ENCODE measurements at places on chromosomes 12 and 14.

DNA sequence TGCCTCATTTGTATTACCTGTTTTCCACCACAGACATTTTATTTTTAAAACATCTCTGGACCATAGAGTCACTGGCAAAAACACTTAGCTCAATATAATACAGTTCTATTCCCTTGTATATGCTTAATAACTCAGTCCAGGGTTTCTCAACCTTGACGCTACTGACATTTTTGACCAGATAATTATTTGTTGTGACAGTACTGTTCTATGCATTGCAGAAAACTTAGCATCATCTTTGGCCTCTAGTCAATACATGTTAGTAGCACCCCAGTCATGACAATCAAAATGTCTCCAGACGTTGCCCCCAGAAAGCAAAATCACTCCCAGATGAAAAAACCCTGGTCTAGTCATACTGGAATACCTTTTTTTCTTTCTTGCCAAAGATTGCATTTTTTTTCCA is 174.7 kb downstream of the TMEM132D start:
- no peak for DNase-seq

GRCh38 chr14:65446159-65446558 is 33.6 kb downstream of the FUT8 start:
- no peak for DNase-seq

- no peak for DNase-seq
Observed at GRCh38 chr14:53367644-53368026, 214.5 kb upstream of the DDHD1 start.

GRCh38 chr12:62530596-62530995 is 64.0 kb downstream of the MON2 start:
- peak; percentile 85 for DNase-seq

GRCh38 chr14:74583689-74584434 is 28.2 kb downstream of the LTBP2 start:
- peak; percentile 65 for DNase-seq

- no peak for DNase-seq
Observed at GRCh38 chr12:117564881-117565280, 203.5 kb upstream of the NOS1 start.

- peak; percentile 97 for DNase-seq
Observed at GRCh38 chr12:58877243-58877743, 43.0 kb downstream of the LRIG3 start.

GRCh38 chr12:27434673-27435565 is 11.6 kb upstream of the SMCO2 start:
- no peak for DNase-seq
